Anterior cingulate cortex (tissue), 58 donors: ENCODE measurements at places on chromosomes 16 and 17.

GRCh38 chr17:4934173-4934979, 2.3 kb downstream of the GP1BA start:
- no peak for DNase-seq

DNA sequence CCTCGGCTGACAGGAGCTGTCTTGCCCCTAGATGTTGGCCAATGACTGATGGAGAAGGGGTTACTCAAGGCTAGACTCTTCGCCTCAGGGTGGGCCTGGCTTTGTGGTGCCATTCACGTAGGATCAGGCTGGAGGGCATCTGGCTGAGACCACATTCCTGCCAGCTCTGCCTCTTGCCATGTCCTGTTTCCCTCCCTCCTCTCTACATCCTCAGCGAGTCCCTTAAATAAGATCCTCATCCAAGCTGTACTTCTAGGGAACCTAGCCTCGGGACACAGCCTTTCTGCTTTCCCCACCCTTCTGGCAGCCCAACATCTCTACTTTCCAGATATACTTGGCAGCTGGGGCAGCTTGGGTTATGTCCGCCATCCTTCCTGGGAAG, 27.9 kb upstream of the EFCAB13 start:
- no peak for DNase-seq

DNA sequence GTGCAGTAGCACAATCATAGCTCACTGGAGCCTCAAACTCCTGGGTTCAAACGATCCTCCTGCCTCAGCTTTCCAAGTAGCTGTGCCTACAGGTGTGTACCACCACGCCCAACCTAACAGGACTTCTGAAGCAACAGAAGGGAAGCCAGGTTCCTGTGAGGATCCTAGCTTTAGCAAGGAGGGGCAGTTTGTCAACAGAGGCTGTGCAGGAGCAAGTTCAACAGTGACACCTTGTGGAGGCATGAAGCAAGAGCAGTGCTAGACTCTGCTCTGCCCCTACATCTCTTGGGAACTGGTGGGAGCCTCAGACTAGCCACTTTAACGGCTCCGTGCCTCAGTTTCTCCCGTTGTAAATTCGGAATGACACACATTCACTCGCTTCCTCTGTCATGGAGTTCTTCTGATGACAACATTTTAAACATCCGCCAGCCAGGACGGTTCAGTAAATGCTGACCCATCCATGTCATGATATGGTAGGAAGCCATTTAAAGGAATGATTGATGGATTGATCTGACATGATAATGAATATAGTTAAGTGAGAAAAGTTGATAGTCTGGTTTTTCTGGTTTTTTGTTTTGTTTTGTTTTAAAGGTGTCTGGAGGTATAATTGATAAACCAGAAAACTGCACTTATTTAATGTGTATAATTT, 218.7 kb downstream of the MRTFB start:
- no peak for DNase-seq

DNA sequence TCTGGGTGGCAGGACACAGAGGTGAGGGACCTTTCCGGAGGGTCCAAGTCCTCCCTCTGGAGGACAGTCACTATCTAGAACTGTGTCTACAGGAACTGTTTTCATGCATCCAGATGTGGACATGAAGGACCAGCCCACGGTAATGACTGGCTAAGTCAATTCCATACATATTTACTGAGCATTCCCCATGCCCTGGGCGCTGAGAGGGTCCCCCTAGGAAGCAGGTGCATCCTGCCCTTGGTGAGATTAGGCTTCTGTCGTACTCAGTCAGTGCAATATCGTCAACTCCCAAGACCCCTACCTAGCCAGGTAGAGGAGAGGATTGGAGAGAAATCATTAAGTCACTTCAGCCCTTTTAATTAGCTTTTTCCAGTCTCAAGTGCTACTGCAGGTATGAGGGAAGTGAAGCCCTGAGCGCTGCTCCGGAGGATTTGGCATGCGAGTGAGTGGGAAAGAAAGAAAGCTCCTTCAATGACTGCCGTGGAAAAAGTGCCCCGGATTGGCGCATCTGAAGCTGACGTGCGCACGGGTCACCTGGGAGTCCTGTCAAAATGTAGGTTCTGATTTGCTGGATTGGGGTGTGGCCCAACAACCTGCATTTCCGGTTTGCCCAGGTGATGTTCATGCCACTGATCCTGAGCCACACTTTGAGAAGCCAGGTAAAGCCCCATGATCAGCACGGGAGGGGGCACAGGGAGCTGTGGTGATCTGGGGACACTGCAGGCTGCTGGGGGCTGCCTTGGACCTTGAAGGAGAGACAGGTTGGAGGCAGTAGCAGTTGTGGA, 367.4 kb upstream of the TNRC6C start:
- no peak for DNase-seq

DNA sequence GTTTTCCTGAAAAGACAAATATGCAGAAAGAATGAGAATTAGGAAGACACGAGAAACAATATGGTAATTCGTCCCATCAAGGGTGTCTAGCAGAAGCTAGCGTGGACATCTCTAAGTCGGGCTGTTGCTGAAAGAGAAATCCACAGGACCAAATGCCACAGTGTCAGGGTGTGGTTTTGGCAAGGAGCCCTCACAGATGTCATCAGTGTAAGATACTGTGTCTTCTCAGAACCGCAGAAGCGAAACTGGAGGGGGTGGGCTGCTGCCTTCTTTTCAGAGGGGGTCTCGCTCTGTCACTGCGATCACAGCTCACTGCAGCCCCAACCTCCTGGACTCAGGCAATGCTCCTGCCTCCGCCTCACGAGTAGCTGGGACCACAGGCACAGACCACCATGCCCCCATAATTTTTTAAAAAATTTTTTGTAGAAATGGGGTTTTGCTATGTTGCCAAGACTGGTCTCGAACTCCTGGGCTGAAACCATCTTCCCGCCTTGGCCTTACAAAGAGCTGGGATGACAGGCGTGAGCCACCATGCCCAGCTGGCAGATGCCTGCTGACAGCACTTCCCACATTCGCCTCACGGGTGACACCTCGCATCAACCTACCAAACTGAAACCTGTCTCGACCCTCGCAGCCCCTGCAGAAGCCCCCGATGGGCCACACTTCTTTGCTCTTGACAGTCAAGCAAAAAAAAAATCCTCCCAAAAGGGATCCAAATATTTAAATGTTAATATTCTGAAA, 26.2 kb downstream of the TRAP1 start:
- no peak for DNase-seq

DNA sequence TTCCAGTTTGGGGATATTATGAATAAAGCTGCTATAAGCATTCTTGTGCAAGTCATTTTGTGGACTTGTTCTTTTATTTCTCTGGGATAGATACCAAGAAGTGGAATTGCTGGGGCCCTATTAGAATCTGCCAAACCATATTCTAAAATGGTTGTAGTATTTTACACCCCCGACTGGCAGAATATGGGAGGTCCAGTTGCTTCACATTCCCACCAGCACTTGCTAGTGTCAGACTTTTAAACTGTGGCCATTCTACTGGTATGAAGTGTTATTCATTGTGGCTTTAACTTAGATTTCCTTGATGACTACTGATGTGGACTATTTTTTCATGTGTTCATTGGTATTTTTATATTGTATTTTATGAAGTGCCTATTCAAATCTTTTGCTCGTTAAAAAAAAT, 18.1 kb upstream of the NUP93 start:
- DNase-seq, result no peak

- no peak for DNase-seq
Measured at GRCh38 chr17:48961516-48962233, 6.7 kb downstream of the GIP start.

- no peak for DNase-seq
Measured at GRCh38 chr17:68384941-68385340, 72.4 kb downstream of the WIPI1 start.

GRCh38 chr16:4477966-4478365, 1.8 kb downstream of the HMOX2 start:
- DNase-seq, result no peak

- no peak for DNase-seq
Measured at GRCh38 chr17:19533718-19534561, at the start of gene SLC47A1. Gene SLC47A1 (plus strand): TSS chr17:19533854. CDS start chr17:19533940, 86 bp downstream.

GRCh38 chr16:12182212-12182611, 205.7 kb downstream of the SNX29 start:
- DNase-seq, result no peak

DNA sequence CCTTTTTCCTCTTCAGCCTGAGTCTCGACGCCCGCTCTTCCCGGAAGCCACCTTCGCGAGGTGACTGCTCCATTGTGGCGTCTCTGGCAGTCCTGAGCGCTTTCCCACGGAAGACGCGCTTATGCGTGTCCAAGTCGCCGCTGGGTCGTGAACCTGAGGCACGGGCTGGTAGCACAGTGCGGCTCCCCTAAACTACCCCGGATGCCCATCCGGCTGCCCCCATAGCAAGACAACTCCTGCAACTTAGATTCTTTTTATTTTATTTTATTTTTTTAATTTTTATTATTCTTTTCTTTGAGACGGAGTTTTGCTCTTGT, 2.1 kb upstream of the ESRP2 start:
- DNase-seq, result no peak

DNA sequence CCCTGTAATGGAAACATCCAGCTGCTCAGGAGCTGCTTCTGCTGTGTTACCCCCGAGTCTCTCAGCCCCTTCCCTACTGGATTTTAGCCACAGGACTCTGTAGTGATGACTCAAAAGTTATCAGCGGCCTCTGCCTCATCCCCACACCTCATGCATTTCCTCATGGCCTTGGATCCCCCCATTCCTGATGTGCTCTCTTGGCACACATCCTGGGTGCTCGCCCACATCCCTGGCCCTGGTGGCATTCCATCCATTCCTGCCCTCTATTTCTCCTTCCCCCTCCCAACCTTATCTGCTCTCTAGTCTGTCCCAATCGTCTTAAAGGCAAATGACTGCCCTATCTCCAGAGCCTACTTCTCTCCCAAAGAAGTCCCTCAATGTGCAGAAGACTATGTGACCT, 24.6 kb downstream of the MARF1 start:
- no peak for DNase-seq

- no peak for DNase-seq
Measured at GRCh38 chr16:50238314-50238713, 28.0 kb upstream of the ADCY7 start.

- no peak for DNase-seq
Measured at GRCh38 chr16:22318690-22319358, 21.6 kb downstream of the POLR3E start.

- DNase-seq, result no peak
Measured at GRCh38 chr16:31080035-31080629, 5.9 kb downstream of the ZNF646 start.

DNA sequence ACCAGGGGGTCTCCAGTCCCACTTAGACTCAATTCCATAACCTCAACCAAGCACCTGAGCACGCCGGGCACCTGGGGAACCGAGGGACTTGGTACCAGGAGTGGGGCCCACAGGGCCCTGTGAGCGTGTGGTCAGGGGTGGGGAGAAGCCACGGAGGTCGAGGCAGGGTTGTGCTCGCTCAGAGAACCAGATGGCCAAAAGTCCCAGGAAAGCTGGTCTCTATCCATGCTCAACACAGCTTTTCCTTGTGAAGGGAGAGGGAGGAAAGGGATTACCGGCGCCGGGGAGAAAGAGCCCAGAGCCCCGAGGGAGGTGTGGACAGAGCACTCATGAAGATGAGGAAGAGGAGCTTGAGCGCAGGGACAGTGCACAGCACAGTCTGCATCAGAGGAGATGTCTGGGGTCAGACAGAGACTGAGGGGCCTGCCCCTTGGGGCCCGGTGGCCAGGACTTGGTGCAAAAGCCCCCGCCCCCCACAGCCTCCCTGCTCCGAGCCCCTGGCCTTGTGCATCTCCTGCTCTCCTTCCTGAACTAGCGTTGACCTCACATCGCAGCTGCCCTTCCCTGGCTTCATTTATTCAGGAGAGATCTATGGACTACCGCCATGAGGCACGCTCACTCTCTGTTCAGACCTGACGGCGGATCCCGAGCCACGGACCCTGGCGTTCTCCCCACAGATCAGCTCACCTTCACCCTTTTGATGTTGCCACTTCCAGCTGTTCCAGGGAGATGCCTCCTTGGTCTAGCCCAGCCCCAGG, 355.4 kb upstream of the TNRC6C start:
- DNase-seq, result no peak

DNA sequence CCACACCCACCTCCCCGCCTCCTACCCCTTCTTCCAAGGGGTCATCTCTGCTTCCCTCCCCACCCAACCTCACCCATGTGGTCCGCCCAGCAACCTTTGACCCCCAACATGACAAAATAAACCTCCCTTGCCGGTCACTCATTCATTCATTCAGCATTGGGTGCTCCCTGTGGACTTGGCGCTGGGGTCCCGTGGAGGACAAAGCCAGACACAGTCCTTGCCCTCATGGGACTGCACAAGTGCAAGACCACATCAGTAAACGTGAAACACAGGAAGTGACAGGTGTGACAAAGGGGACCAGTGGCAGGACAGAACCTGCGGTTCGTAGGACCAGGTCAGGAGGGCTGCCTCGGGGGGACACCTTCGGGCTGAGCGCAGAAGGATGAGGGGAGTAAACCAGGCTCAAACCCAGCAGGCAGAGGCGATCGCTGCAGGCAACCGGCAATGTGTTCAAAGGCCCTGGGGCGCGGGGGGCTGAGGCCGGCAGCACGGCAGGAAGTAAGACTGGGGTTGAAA, 185.4 kb downstream of the SEC14L1 start:
- DNase-seq, result no peak

GRCh38 chr17:7317161-7317803, 2.1 kb upstream of the GPS2 start:
- no peak for DNase-seq

GRCh38 chr16:52465711-52466267, 81.2 kb downstream of the TOX3 start:
- DNase-seq, result no peak

GRCh38 chr17:2724784-2725164, 13.2 kb upstream of the CLUH start:
- DNase-seq, result no peak

- no peak for DNase-seq
Measured at GRCh38 chr17:50460831-50461526, 7.7 kb downstream of the CHAD start.

DNA sequence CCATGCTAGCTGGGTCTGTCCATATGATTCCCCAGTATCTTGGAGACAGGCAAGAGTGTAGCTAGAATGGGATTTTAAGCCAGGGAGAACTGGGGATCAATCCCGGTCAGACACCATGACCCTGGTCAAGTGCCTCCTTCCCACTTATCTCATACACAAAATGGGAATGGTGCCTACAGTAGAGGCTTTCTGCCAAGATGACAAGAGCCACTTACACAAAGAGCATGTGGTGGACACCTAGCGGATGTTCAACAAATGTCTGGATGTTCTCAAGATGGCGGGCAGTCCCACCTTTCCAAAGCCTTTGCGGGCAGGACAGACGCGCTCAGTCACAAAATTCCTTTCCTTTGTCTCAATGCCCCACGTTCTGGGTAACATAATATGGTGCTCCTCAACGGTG, 57.3 kb downstream of the MAF start:
- DNase-seq, result no peak

DNA sequence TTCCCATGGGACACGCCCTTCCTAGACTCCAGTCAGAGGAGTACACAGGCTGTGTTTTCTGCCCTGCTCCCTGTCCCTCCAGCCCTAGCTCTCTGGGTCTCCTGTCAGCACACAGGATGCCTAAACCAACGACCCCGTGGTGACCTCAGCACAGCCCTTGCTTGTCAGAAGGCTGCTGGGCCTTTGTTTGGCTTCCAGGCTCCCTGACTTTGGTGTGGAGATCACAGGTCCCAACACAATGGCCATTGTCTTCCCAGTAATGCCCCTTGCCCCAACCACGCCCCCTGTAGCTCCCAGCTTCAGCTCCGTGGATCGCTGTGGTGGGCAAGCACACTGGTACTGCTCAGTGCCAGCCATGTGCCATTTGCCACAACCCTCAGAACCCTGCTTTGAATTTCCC, 15.0 kb downstream of the HNF1B start:
- DNase-seq, result no peak

GRCh38 chr17:77366558-77367245, 225.9 kb downstream of the SEC14L1 start:
- DNase-seq, result no peak
